ENCODE measurements at places on chromosomes 6 and 20. TPM values are rescaled to one million over a fixed set of nuclear protein-coding genes. Genes with fewer than 3 reads are reported as not detected.

DNA sequence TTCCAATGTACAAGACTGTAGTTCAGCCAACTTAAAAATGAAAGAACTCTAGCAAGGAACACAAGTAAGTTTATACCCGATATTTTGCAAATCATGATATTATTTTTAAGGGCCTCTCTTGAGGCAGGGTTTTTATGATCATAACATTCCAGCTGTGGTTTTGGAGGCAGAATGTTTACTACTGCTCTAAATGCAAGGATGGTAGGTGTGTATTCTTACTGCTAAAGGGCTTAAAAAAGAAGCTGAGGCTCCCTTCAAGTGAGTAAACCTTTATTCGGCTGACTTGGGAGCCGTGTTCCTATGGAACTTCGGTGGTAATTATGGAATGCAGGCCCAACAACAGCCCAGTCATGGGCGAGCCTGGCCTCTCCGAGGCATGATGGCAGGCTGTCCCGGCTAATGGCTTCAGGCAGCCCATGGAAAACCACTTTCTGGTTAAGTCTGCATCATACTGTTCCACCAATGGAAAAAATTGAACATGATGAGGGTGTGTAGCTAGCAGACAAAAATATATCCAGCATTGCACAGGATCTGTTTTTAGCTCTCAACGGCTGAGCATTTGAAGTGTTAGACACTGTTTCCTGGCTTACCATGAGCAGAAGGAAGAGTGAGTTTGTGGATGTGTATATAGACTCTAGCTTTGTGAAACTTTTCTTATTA is 111.5 kb downstream of the TIAM2 start:
- H3K27ac ChIP-seq, result peak overlapping the region; percentile 74
- H3K36me3 ChIP-seq, result no peaks in the 10 kb centered on the region
- peak overlapping the region; percentile 63 for H3K4me3 ChIP-seq
- no peaks in the 10 kb centered on the region for H3K27me3 ChIP-seq

- no peaks in the 10 kb centered on the region for H3K36me3 ChIP-seq
- DNase-seq, result no peak
- H3K4me3 ChIP-seq, result no peak overlapping the region
Measured at GRCh38 chr6:96853083-96853482, 15.8 kb upstream of the GPR63 start.

GRCh38 chr6:154252678-154253077 is 103.9 kb downstream of the IPCEF1 start:
- H3K27ac ChIP-seq, result no peak overlapping the region
- no peak for DNase-seq
- no peak overlapping the region for H3K4me3 ChIP-seq
- no peaks in the 10 kb centered on the region for H3K36me3 ChIP-seq

C4B gene
- total RNA-seq, result 8.8 TPM

RAET1G gene
- total RNA-seq, result 0.40 TPM

TMEM244 gene
- total RNA-seq, result not detected

GGTLC1 gene
- total RNA-seq, result not detected

DNA sequence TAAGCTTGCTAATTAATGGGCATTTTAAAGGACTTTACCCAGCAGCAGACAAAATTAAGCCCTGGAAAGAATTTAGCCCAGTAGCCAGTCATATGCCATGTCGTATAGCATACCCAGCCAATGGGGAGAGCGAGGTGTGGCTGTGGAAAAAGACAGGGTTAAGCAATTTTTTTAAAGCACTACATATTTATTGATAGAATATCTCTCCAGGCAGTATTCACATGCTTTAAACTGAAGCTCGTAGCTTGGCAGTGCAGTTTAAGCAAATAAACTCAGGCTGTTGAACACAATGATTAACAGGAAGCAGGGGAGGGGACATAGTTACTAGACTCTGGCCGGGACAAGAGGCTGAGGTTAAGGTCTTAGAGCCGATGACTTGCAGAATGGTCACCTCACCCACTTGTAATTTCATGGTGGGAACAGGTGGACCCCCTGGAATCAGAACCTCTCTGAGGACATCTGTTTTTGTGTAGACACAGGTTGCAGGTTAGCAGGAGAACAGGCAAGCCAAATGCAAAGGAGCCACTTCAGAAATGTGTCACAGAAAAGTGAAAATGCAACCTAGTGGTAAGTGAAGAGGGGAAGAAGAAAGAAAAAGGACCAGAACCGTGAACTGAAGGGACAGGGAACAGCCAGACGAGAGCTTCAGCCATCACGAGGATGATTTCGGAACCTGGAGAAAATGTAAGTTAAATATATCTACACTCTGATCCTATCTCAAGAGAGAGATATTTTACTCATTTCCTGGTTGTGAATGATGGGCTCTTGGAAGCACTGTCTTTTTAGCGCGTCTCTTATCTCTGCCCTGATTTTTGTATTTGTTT is 7.2 kb downstream of the GCNT2 start:
- peak overlapping the region; percentile 61 for H3K27ac ChIP-seq
- no peaks in the 10 kb centered on the region for H3K27me3 ChIP-seq
- no peaks in the 10 kb centered on the region for H3K36me3 ChIP-seq
- DNase-seq, result no peak
- H3K4me1 ChIP-seq, result no peaks in the 10 kb centered on the region

CLIC5 gene
- total RNA-seq, result 166 TPM

GRCh38 chr6:134979142-134979541 is 29.2 kb upstream of the ALDH8A1 start:
- DNase-seq, result no peak
- no peak overlapping the region for H3K4me3 ChIP-seq
- no peak overlapping the region for H3K27ac ChIP-seq
- no peaks in the 10 kb centered on the region for H3K4me1 ChIP-seq
- H3K27me3 ChIP-seq, result no peaks in the 10 kb centered on the region
- H3K36me3 ChIP-seq, result peaks cover 61% of the 10 kb centered on the region

DNA sequence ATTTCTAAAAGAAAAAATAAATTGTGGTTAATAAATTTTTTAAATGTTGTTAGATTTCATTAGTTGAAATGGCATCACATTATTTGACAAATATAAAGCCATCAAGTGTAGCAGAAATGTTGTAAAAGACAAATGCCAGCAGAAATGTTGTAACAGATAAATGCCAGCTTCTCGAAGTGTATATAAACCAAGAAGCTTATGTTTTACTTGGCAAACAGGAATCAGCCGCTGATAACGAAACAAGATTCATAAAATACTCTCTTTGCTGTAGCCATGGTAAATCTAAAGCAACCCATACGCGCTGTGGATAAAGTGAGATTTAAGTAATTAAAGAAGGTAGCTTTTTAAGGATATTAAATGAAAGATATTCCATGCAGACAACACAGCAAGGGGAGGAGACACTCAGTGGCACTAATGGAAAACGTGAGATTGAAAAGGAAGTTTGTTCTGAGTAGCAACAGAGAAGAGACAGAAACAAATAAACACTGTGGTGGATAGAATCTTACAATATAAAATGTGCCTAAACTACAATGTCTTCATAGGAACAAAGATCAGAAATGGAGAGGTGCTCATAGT is 29.6 kb downstream of the BTBD9 start:
- H3K27ac ChIP-seq, result no peak overlapping the region
- no peak overlapping the region for H3K4me3 ChIP-seq
- peaks cover 12% of the 10 kb centered on the region for H3K4me1 ChIP-seq
- H3K27me3 ChIP-seq, result no peaks in the 10 kb centered on the region

DNA sequence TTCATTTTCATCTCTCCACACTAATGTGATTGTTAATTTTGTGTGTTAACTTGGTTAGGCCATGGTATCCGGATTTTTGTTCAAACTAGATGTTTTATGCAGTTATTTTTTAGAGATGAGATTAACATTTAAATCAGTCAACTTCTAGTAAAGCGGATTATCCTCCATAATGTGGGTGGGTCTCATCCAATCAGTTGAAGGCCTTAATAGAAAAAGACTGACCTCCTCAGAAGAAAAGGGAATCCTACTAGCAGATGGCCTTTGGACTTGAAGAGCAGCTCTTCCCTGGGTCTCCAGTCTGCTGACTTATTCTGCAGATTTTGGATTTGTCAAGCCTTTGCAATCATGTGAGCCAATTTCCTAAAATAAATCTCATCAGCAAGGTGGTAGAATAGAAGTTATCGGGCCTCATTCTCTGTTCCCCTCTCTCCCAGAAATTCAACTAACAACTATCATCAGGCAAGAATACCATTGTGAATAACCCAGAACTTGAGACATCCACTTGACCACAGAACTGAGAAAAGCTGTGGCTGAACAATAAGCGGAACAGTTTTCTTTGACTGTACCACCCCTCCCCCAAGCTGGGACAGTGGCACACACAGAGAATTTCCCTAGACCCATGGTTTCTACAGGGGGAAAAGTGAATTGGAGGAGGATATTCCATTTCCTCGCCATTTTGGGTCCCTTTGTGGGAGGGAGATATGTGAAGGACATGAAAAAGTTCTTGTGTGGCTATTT is 323.0 kb downstream of the UTRN start:
- H3K4me1 ChIP-seq, result no peaks in the 10 kb centered on the region
- H3K27ac ChIP-seq, result no peak overlapping the region
- H3K27me3 ChIP-seq, result no peaks in the 10 kb centered on the region
- DNase-seq, result no peak
- no peaks in the 10 kb centered on the region for H3K36me3 ChIP-seq

DNA sequence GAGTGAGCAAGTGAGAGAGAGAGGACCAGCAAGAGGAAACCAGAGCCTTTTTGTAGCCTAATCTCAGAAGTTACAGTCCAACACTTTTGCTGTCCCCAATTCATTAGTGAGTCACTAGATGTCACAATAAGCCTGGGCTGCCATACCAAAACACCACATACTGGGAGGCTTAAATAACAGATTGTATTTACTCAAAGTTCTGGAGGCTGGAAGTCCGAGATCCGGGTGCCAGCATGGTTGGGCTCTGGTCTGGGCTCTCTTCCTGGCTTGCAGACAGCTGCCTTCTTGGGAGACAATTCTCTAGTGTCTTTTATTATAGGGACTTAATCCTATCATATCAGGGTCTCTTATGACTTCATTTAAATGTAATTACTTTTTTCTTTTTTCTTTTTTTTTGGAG is 50.7 kb upstream of the FERMT1 start:
- no peaks in the 10 kb centered on the region for H3K27me3 ChIP-seq
- H3K36me3 ChIP-seq, result no peaks in the 10 kb centered on the region
- H3K27ac ChIP-seq, result no peak overlapping the region
- DNase-seq, result no peak
- no peaks in the 10 kb centered on the region for H3K4me1 ChIP-seq

DNA sequence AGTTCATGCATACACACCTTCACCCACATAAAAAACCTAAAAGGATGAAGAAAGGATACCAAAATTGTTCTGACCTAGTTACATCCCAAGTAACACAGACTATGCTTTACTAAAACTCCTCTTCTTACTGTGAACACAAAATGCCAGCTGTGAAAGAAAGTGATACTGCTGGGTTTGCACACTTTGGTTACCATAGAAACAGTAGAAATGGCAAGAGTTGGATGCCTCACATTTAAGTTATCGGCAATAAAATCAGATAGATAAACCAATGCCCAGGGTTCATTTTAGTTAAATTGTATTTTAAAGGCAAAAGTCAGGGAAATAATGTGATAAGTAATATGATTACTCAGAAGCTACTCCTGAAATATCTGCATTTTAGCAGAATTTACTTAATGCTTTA is 161.9 kb downstream of the CDK19 start:
- DNase-seq, result no peak
- no peaks in the 10 kb centered on the region for H3K36me3 ChIP-seq
- no peaks in the 10 kb centered on the region for H3K27me3 ChIP-seq
- no peak overlapping the region for H3K27ac ChIP-seq

DNA sequence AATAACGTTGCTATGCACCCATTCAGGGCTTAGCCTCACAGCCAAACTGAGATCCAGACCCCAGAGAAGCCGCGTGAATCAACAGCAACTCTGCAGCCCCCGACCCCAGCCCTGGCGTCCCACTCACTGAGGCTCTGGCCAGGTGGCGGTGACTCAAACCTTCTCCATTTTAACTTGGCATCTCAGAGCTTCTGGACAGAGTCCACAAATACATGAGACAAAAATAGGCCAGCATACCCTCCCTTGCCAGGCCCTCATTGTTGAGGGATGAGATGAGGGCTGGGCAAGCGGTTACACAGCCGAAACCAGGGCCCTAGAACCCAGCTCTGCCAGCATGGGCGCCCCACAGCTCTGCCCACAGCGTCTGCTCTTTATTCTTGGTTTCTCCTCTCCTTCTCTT is 118.4 kb downstream of the MYLK4 start:
- no peak for DNase-seq
- H3K36me3 ChIP-seq, result no peaks in the 10 kb centered on the region
- no peaks in the 10 kb centered on the region for H3K27me3 ChIP-seq
- H3K4me3 ChIP-seq, result peak overlapping the region; percentile 23
- H3K27ac ChIP-seq, result peak overlapping the region; percentile 75

GRCh38 chr20:48846516-48847492 is 19.0 kb upstream of the PREX1 start:
- no peak overlapping the region for H3K27ac ChIP-seq
- no peak for DNase-seq
- no peaks in the 10 kb centered on the region for H3K36me3 ChIP-seq
- H3K4me3 ChIP-seq, result no peak overlapping the region
- no peaks in the 10 kb centered on the region for H3K27me3 ChIP-seq
